ENCODE measurements at places on chromosomes 6 and 20.
A peak's percentile ranks its signal among the peaks of the same experiment; 100 is the strongest.

DNA sequence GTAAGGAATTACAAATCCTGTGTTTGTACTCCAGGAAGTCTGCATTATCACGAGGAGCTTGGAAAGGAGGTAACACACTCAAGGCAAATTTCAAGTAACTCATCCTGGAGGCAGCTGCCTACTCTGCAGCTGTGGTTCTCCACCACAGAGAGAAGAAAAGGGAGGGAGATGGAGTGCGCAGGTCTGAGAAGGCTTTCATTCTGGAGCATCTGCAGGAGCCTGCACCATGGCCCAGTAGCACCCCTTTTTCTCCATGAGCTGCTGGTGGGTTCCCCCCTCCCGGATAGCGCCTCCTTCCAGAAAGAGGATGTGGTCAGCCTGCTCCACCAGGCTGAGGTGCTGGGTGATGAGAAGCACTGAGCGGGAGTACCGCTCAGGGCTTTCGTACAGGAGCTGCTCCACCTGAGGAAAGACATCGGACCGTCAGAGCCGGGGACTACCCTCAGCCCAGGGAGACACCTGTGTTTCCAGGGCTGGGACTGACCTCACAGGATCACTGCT is 1.6 kb upstream of the PSMB8 start:
- no peak for DNase-seq

DNA sequence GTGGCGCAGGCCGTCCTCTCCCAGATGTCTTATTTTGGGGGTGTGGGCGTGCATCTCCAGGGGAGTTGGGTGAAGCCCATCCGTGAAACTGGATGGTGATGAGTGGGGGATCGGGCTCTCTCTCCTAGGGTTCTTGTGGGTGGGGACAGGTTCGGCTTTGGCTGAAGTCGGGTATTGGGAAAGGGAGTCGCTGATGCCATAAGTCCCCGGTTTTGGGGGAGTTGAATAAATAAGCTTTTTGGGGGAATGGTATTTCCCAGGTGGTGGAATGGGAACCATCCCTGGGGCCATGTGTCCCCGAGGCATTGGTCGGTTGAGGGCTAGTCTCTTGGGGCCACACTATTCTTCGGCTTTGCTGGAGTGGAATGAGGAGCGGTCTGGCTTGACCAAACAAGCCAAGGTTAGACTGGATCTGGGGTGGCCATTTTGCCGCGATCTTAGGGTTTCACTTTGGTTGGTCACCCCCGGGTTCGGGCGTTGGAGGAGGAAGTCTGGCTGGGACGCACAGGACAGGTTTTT is 481 bp downstream of the ZNF133 start:
- no peak for DNase-seq

GRCh38 chr6:1574083-1574761 is 35.5 kb upstream of the FOXC1 start:
- DNase-seq, result no peak

GRCh38 chr6:53598265-53598907 is 53.5 kb upstream of the GCLC start:
- no peak for DNase-seq

GRCh38 chr20:460180-460579 is 2.2 kb downstream of the TBC1D20 start:
- no peak for DNase-seq

- DNase-seq, result no peak
These were observed 241.2 kb downstream of the TTLL2 start for GRCh38 chr6:167565884-167566599.

DNA sequence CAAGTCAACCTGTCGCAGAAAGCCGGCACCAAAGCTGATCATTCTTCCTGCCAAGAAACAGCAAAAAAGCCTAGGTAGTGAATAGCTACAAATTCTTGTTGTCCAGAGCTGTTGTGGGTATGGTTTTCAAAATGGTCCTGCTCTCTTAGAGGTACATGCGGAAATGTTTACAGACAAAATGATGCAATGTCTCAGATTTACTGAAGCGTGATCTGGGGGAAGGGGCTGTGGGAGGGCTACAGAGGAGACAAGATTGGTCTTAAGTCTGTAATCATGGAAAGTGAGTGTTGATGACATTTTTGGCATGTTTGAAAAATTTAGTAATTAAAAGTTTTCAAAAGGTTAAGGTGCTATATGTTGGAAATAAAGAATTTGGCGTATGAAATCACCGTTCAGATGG is 6.2 kb downstream of the NTSR1 start:
- no peak for DNase-seq

DNA sequence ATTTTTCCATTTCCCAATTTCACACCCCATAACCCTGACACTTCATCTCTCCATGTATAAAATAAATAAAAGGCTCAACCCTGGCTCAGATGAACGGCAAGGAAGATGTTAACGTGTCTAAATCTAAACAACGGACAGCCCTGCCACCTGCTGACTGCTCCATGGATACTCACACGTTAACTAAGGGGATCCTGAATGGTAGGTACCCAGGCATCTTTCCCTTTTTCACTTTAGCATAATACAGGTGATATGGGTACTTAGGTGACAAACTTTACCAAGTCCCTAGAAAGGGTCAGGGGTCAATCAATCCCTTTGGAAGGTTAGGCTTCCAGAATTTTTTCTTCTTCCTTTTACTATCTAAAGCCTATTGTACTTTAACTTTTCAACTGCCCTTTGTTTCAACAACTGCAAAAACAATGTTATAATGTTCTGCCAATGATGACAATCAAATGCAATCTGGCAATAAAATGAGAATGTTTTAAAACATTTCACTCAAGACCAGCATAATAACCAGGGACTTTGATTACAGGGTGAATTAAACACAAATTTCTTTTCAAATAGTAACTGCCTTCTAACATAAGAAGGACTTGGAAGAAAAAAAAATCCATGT is 52.4 kb upstream of the IPCEF1 start:
- DNase-seq, result no peak

GRCh38 chr20:50146732-50147662 is 6.5 kb downstream of the PEDS1 start:
- peak; percentile 46 for DNase-seq

DNA sequence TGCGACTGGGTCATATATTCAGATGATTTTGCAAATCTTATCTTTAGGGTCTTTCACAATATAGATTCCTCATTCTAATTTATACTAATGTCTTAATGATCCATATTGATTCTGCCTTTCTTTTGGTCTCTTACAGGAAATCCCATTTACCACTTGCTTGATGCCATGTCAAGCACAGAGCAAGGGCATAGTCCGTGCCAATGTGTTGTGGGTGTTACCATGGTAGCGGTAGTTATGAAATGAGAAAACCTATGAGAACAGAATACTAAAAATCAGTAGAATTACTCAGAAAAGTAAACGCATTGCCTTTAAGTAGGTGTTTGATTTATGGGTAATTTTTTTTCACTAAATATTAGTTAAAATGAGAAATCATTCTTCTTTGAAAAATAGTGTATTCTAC is 153.9 kb upstream of the RAB32 start:
- DNase-seq, result no peak

DNA sequence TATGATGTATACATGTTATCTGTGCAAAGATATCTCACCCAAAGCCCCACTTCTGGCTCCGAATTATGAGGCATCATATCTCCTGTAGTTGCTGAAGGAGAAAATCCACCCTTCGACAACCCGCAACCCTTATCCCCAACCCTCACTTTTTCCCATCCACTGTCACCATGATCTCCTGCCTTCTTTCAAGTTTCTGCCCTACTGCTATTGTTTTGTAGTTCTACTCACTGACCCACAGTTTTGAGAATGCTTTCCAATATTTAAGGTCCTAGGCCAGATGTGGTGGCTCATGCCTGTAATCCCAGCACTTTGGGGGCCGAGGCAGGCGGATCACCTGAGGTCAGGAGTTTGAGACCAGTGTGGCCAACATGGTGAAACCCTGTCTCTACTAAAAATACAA is 22.2 kb downstream of the ADGRF1 start:
- DNase-seq, result no peak
